ENCODE measurements at places on chromosomes 1 and 21. TPM values are rescaled to one million over a fixed set of nuclear protein-coding genes. Genes with fewer than 3 reads are reported as not detected.

DNA sequence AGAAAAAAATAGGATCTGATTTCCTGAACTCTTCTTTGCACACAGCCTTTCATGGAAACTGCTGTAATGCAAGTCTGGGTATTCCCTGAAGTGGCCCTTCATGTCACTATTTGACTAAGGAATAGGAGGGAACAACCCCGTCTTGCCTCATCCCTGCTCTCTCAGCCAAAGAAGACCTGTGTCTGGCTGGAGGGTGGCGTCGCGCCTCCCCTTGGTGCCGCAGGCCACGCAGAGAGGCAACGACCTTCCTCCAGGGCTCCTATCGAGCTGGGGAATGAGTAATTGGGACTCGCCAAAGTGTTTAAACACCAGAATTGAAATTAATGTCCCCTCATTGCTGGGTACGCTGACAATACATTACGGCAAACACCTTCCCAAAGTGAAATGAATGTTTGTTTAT, 129.8 kb downstream of the PBX1 start:
- DNase-seq = no peak

GRCh38 chr1:195141294-195141693, 1466.9 kb downstream of the KCNT2 start:
- DNase-seq = no peak

DNA sequence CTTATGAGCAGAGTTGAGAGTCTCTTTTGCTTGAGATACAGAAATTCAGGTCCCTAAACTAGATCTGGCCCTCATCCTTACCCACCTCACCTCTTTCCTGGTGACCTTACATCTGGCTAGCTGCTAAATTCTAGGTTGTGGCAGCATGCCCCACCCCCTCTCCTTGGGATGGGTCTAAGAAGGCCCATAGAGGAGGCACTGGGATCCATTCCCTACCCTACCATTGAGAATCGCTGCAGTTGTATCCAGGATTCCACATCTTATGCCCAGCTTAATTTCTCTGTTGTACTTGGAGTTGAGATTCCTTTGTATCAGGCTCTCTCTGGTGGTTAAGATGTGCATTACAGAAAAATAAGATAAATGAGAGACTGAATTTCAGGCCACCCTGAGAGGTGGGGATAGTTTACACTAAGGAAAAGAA, 9.5 kb upstream of the TMEM39B start:
- DNase-seq = no peak

DNA sequence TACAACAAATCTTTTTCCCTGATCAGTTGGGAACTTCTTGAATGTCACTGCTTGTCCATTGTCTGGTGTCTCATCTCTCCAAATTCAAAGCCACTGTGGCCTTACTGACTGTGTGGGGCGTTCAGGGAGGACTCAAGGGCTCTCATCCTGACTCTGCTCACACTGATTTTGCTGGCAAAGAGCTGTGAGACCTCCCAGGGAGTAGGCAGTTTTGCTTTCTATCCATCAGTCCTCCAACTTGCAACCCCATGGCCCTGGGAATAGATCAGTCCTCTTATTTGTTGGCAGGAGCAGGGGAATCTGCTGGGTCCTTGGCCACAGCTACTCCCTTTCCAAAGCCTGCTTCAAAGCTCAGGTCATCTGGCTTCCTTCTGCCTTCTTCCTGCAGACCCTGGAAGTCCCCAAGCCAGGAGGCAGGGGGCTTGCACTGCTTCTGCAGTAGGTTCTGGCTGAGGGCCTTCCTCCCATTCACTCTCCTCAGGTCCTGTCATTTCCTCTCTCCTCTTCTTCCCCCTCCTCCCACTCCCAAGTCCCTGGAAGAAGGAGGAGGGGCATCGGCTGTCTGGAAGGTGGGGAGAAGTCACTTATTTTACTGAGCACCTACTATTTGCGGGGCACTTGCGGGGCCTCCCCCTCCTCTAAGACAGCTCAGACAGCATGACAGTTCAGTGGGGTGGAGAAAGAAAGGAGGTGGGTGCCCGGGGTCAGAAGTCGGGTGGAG, 876 bp upstream of the NAV1 start:
- DNase-seq = no peak

GRCh38 chr21:14046401-14046800, 164.4 kb downstream of the LIPI start:
- no peak for DNase-seq

GRCh38 chr1:85578321-85579295, 2.0 kb upstream of the CCN1 start:
- no peak for DNase-seq

GRCh38 chr1:197042676-197043341, 24.3 kb downstream of the F13B start:
- no peak for DNase-seq

RAB29 gene
- 20.7 TPM for total RNA-seq

STIL gene
- 0.33 TPM for total RNA-seq

LCE4A gene
- total RNA-seq = not detected

SUSD4 gene
- 1.3 TPM for total RNA-seq

LRRC3 gene
- total RNA-seq = 22.0 TPM

CLCA4 gene
- not detected for total RNA-seq
